Hindlimb muscle (tissue), 1 donor: ENCODE measurements at places on chromosomes 11 and 22. TPM values are rescaled to one million over a fixed set of nuclear protein-coding genes. Genes with fewer than 3 reads are reported as not detected.

DNA sequence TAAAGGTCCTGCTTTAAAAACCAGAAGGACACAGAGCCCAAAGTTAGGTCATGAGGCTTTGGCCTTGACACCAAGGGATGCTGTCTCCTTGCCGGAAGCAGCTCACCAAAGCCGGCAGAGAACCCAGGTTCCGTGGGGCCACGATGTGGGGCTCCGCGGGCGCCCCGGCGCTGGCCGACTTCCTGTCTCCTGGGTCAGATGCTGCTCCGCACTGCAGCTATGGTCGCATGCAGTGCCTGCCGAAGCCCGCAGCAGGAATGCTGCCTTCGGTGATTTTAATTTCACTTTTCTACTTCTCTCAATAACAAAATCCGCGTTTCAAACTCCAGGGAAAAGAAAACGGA, 454 bp upstream of the OTUB1 start:
- no peak for DNase-seq

- DNase-seq: no peak
These were observed 20.2 kb downstream of the MS4A6E start for GRCh38 chr11:60347084-60347797.

PANX3 gene
- polyA plus RNA-seq: not detected

- no peak for DNase-seq
These were observed 26.7 kb downstream of the INSC start for GRCh38 chr11:15141381-15141780.
